Right ventricle myocardium inferior (tissue), 1 donor: ENCODE measurements at places on chromosomes 3 and 15. TPM values are rescaled to one million over a fixed set of nuclear protein-coding genes. Genes with fewer than 3 reads are reported as not detected.
A peak's percentile ranks its signal among the peaks of the same experiment; 100 is the strongest.

- DNase-seq: no peak
Observed at GRCh38 chr3:145448436-145448835, 712.5 kb downstream of the PLOD2 start.

GABRR3 gene
- total RNA-seq: not detected

ACTC1 gene
- total RNA-seq: 15,626 TPM

DNA sequence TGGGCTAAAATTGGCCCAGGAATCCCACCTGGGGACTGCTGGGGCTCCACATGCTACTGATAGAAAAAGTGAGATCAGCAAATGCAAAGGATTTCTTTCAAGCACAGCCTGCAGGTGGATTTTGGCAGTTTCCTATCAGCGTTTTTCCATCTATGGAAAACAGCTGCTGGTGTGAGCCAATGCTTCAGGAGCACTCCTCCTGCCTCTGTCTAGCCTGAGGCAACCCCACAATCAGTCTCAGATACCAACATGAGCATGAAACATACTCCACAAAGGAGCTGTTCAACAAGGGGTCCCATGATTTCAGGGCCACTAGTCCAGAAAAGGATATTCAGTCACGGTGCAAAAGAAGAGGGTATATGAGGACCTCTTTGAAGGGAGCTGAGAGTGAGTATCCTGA, 311.5 kb upstream of the THBS1 start:
- no peak for DNase-seq

DNA sequence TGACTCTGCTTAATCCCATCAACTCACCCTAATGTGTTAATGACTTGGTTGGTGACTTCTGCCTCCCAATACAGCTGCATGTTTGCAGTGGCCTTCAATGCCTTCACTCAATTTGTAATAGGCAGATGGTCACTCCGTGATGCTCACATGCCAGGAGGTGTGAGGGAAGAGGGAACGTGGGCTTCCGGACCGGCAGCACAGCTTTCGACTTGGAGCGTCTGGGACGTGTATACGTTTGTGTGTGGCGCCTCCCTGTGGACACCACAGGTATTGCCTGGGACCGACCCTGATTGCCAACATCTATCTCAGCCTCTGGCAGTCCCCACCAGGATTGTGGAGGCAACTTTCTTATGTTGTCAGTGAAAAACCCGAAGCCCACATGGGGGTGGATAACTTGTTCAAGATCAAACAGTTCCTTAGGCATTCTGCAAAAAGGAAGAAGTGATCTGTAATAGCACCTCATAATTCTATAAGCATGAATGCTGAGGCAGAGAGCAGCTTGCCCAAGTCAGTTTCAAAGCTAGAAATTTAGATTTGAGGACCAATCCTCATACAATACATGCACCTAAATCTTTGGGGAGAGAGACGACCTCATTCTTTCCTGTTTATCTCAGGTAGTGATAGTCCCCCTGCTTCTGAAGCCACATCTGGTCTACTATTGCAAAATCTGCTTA, 16.9 kb downstream of the MRPL46 start:
- no peak for DNase-seq

DNA sequence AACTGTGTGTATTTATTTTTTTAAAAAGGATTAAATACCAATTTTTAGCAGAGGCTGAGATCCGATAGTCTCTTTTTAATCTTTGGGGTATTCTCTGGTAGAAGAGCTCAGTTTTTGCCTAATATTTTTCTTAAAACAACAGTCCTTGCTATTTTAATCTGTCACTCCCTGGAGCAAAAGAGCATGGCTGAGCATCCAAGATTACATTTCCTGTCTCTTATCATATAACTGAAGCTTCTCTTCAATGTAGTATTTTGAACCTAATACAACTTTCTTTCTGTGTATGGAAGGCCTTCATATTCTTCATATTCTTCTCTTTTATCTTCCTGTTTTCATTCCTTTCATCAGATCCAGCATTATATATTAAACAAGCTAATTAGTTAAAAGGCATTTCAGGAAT, 293.7 kb downstream of the NSUN3 start:
- no peak for DNase-seq

GRCh38 chr3:149992416-149993058, 21.8 kb upstream of the PFN2 start:
- DNase-seq: no peak

GRCh38 chr3:125213946-125214542, 1.5 kb upstream of the SLC12A8 start:
- no peak for DNase-seq

GRCh38 chr15:90470453-90470852, 59.3 kb upstream of the CRTC3 start:
- DNase-seq: no peak

DNA sequence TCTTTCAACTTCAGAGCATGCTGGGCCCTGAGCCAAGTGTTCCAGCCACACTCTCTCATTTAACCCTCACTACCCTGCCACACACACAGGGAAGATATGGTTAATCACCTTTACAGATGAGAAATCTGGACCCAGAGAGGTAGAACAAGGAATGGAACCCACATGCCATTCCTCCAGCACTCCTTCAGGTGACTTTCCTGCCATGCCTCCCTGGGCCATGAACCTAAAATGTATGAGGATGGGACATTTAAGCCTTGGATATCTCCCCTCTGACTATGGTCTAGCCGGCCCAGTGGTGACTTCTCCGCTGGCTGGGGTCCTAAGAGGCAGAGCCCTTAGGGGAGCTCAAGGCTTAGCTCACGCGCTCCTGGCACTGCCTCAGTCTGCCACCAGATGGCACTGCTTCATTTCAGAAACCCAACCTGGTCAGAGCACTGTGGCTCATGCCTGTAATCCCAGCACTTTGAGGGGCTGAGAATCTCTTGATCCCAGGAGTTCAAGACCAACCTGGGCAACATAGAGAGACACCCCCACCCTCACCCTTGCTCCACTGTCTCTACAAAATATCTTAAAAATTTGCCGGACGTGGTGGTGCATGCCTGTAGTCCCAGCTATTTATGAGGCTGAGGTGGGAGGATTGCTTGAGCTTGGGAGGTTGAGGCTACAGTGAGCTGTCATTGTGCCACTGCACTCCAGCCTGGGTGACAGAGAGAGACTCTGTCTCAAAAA, 2.2 kb upstream of the DCAF1 start:
- peak; percentile 87 for DNase-seq

CPA3 gene
- total RNA-seq: 3.3 TPM

CACNA2D2 gene
- total RNA-seq: 1.2 TPM

GRCh38 chr3:9864200-9864927, 15.7 kb downstream of the CIDEC start:
- no peak for DNase-seq

DNA sequence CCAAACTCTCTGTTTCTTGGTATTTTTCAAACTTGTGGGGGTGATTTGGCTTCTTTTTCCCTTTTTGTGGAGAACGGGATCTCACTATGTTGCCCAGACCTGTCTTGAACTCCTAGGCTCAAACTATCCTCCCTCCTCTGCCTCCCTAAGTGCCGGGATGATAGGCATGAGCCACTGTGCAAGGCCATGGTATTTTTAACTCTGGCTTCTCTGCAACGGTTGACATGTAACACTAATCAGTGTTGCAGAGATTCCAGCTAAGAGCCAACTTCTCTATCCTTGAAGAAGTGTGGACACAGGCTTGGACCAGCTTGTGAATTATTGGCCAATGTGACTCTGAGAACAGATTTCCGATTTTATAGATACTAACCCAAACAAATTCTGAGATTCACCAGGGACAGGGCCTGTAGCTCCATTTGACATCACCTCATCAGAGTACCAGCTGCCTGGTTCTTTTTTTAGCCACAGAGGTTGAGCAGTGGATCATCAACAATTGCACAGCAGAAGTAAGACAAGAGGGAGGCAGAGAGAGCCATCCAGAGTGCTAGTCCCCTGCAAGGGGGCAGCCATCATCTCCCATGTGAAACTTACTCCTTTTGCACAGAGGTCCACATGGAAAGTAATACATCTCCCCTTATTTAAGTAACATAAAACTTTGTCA, 98.1 kb upstream of the SYNPR start:
- no peak for DNase-seq

- DNase-seq: peak; percentile 90
Observed at GRCh38 chr15:81133782-81134461, at the start of gene CFAP161. CFAP161 (plus strand) TSS chr15:81134270; CDS start chr15:81134330, 60 bp downstream.

- DNase-seq: no peak
Observed at GRCh38 chr3:115156046-115156654, 9.1 kb upstream of the ZBTB20 start.

- DNase-seq: no peak
Observed at GRCh38 chr3:79361748-79362378, 405.9 kb downstream of the ROBO1 start.

KIF7 gene
- total RNA-seq: 2.2 TPM

GRCh38 chr3:20054549-20054987, 14.3 kb downstream of the KAT2B start:
- no peak for DNase-seq

GRCh38 chr15:25053000-25053815, 98.4 kb downstream of the SNRPN start:
- DNase-seq: no peak

XIRP1 gene
- 317 TPM for total RNA-seq

GRCh38 chr15:100879061-100879463, 569 bp upstream of the ALDH1A3 start:
- no peak for DNase-seq

DNA sequence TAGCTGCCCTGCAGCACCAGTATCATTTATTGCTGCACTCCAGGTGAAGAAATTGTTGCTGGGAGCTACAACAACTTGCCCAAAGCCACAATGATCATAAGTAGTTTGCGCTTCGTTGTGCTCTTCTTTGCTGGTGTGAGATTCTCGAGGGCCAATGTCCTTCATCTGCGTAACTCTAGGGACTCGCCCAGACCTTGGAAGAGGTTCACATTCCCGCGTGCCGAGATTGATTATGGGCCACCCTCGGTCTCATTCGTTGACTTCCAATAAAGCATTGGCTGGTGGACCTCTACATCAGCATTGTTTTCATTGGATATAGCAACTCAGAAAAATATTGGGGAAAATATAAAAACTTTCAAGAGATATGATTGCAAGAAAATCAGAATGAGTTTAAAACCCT, 423 bp upstream of the PHLDB2 start:
- DNase-seq: no peak

- no peak for DNase-seq
Observed at GRCh38 chr15:101451846-101452245, 37.7 kb downstream of the PCSK6 start.

GRCh38 chr15:80326270-80326669, 74.3 kb upstream of the CTXND1 start:
- no peak for DNase-seq

SH3GL3 gene
- not detected for total RNA-seq

DNA sequence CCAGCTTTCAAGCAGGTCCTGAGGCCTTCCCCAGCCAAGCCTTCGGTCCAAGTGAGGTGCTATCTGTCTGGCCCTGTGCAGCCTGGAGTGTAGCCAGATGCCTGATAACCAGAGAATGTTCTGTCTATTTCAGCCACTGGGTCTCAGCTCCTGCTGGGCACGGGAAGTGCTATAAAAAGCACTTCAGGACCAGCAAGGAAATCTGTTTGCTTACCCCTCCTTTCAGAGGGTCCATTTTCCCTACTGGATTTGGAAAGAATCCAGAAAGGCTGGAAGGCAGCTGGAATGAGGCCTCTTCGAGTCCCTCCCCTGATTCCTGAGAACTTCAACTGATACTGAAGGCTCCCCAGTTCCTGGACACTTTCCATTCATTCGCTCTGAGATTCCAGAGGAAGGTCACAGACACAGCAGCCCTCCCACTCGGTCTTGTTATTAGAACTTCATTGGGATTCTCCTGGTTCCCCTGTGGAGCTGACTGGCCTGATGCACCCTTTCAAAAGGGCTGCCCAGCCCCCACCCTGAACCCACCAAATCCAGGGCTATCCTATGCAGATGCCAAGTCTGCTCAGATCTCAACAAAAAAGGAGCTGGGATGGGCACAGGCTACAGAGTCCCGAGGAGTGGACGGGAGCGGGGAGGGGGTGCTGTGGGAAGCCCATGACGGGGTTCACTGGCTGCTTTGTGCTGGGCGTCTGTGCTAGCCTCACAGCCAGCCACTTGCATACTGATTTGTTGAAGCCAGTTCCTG, 70.4 kb downstream of the UMPS start:
- DNase-seq: no peak

SLTM gene
- 49.2 TPM for total RNA-seq

- peak; percentile 82 for DNase-seq
Observed at GRCh38 chr3:141796081-141796888, 33.1 kb downstream of the GRK7 start.

DNA sequence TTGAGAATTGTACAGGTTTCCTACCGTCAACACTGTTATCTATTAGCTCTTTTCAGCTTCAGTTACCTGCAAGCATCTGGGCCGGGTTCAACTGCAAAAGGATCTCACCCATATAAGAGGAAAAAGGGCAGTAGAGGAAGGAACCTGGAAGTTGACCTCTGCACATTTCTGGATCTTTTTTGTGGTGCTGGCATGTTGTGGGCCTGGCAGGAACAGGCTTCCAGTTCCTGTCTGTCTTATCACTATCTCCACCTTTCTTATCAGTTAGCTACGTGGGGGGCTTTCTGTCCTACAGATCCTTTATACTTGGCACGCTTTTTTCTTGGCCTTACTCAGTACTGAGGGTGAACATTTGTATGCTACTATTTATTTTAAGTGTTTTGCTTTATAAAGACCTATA, 42.2 kb upstream of the TJP1 start:
- no peak for DNase-seq

GRCh38 chr15:98286831-98287230, 326.3 kb downstream of the ARRDC4 start:
- DNase-seq: no peak

UCN2 gene
- total RNA-seq: not detected

- DNase-seq: no peak
Observed at GRCh38 chr3:100030914-100031425, 83.3 kb downstream of the FILIP1L start.

- DNase-seq: no peak
Observed at GRCh38 chr3:6039971-6040370, 820.9 kb upstream of the GRM7 start.

THRB gene
- total RNA-seq: 25.9 TPM

DNA sequence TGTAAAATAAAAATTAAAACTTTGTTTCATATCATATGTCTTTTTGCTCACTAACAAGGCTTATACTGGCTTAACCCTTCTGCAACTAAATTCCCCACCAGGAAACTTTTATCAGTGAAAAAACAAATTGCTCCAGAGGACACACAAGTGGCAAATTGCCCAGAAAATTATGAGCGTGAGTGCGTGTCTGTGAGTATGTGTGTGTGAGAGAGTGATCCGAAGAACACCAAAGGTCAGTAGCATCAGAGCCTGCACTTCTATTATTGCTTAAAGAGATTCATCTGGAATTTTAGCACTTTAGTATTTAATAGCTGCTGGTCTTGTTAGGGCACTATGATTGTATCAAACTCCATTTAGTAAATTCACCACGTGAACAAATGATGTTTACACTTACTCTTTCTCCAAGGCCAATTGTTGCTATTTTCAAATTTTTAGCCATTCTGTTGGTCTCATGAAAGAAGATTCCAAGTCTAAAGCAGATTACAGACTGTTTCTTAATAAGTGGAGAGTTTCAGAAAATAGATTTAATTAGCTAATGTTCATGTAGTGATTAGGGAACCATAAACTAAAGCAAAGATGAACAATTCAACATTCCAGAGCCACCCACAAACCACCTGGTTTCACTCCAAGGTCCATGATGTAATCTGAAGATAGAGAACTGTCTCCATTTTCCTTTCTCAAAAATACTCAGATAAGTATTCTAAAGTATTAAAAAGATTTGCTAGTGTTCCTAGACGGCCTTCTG, 91.1 kb upstream of the IL12A start:
- no peak for DNase-seq

- DNase-seq: peak; percentile 32
Observed at GRCh38 chr15:39649757-39650156, 68.9 kb downstream of the THBS1 start.
